ENCODE measurements at places on chromosomes 4 and X. TPM values are rescaled to one million over a fixed set of nuclear protein-coding genes. Genes with fewer than 3 reads are reported as not detected.

CXXC4 gene
- not detected for polyA plus RNA-seq

ARL13A gene
- not detected for polyA plus RNA-seq

DNA sequence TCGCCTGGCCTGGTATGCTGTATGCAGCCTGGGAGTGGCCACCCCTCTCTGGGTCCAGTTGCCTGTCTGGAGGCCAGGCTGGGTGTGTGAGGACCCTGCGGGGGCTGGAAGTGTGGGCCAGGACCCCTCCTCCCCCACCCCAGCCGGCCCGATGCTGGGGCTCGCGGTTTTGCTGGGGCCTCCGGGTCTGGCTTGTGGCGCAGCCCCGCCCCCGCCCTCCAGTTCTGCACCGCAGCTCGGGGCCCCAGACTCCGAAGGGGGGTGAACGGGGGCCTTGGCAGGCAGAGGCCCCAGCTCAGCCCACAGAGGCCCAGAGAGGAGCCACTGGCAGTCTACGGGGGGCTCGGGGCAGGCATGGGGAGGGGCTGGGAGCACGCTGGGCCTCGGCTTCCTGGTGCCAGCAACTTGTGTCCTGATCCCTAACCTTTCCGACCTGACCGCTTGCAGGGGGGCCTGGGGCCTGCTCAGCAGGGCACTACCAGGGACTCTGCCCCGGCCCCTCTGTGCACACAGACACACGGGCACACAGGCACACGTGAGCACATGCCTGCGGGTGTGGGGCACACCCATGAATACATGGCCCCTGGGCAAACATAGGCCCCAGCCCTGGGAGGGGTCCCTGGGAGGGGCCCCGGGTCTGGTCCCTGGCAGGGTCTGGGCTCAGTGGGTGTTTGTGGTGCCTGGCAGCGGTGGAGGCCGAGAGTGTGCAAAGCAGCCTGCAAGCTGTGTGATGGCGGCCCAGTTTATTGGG lies 21.4 kb upstream of the FGFR3 start:
- DNase-seq, result no peak
- H3K27ac ChIP-seq, result no peak overlapping the region
- no peak overlapping the region for H3K4me3 ChIP-seq
- H3K27me3 ChIP-seq, result no peaks in the 10 kb centered on the region
- peaks cover 1% of the 10 kb centered on the region for H3K4me1 ChIP-seq
- H3K36me3 ChIP-seq, result no peaks in the 10 kb centered on the region

GRCh38 chr4:94525993-94526728 lies 74.4 kb downstream of the PDLIM5 start:
- H3K36me3 ChIP-seq, result peaks cover 2% of the 10 kb centered on the region
- H3K4me3 ChIP-seq, result no peak overlapping the region
- no peaks in the 10 kb centered on the region for H3K4me1 ChIP-seq
- DNase-seq, result no peak
- no peak overlapping the region for H3K27ac ChIP-seq

DNA sequence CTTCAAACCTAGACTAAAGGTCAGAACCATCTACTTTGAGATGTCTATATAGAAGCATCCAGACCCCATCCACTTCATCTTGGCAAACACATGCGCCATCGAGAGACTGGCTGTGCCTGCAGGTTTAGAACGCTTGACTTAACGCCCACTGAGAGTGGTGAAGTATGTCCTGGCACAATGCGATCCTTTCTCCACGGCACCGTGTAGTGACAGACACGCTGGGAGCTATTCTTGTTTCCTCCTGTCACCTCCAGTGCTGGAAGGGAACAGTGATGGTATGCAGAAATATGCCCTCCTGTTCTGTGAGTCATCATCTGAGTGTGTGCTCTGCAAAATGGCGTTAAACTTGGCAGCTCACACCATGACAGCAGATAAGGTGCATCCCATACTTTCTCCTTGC lies 330.2 kb downstream of the NLGN4X start:
- no peak for DNase-seq
- no peaks in the 10 kb centered on the region for H3K4me1 ChIP-seq
- no peak overlapping the region for H3K4me3 ChIP-seq

DNA sequence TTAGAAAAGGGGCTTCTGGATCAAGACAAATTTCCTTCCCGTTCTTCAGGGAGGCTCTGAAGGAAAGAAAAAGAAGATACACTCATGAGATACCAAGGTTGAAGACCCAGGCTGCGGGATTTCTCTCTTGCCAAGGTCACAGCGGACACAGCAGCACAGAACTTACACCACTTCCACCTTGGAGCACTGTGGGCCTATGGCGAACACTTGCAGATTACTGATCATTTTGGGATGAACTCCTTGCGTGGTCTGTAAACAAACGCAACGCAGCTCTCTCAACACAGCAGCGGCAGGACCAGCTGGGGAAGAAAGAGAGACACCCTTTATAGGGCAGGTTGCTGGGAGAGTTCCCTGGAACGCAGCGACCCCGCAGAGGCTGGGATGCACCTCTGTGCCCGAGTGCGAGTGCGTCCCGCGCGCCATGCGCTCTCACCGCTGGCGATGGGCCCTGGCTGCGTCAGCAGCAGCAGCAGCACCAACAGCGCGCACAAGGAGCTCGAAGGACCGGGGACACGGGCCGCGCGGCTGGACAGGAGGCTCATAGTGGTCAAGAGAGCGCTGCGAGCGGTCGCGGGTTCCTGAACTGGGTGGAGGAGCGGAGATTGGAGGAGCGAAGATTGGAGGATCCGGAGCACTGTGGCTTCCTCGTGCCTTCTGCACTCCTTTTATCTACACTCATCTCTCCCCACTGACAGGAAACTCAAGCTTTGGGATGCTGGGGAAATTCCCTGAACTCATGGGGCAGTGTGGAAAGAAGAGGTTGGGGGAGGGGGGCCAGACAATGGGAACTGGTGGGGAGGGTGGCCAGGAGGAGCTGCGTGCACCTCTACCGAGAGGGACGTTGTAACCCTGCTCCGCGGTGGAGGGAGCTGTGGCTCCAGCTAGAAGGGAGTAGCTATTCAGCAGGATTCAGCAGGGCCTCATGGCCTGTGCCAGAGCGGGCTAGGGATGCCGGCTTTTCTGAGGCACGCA lies at the start of gene CXCL5:
Gene CXCL5 (minus strand): TSS at position 638 of the 972 bp plus-strand sequence. CDS start 96 bp downstream, at position 542.
- no peaks in the 10 kb centered on the region for H3K4me1 ChIP-seq
- DNase-seq, result no peak
- H3K4me3 ChIP-seq, result no peak within 1 kb of the TSS
- H3K36me3 ChIP-seq, result no peaks in the 10 kb centered on the region

GRCh38 chrX:146881521-146881920 lies 67.0 kb upstream of the CXorf51A start:
- H3K27ac ChIP-seq, result no peak overlapping the region
- H3K4me3 ChIP-seq, result no peak overlapping the region
- no peaks in the 10 kb centered on the region for H3K36me3 ChIP-seq
- H3K27me3 ChIP-seq, result no peaks in the 10 kb centered on the region

GRCh38 chr4:114659386-114660008 lies 60.9 kb downstream of the UGT8 start:
- H3K27me3 ChIP-seq, result no peaks in the 10 kb centered on the region
- no peak for DNase-seq
- H3K27ac ChIP-seq, result no peak overlapping the region
- H3K4me3 ChIP-seq, result no peak overlapping the region

- H3K4me3 ChIP-seq, result no peak overlapping the region
- no peak for DNase-seq
- no peak overlapping the region for H3K27ac ChIP-seq
- no peaks in the 10 kb centered on the region for H3K27me3 ChIP-seq
- H3K4me1 ChIP-seq, result no peaks in the 10 kb centered on the region
Measured at GRCh38 chr4:158538176-158538575, 16.5 kb downstream of the RXFP1 start.

DNA sequence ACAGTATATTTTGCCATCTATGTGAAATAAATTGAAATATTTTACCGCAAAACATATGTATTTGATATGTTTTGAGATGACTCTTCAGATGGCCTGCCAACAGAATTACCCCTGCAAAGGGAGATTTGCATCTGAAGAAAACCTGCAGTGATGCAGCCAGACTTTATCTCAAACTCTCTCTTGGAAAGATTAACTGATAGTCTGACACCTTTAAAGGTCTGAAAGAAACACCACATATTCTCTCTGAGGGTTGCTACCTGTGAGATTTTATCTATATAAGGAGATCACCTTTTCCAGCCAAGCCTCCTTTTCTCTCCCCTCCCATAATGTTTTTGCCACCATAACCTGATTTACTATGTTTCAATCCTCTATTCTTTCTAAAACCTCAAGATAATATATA lies 1106.3 kb upstream of the IGFBP7 start:
- no peak overlapping the region for H3K4me3 ChIP-seq
- H3K4me1 ChIP-seq, result no peaks in the 10 kb centered on the region
- no peaks in the 10 kb centered on the region for H3K36me3 ChIP-seq
- no peak for DNase-seq

DNA sequence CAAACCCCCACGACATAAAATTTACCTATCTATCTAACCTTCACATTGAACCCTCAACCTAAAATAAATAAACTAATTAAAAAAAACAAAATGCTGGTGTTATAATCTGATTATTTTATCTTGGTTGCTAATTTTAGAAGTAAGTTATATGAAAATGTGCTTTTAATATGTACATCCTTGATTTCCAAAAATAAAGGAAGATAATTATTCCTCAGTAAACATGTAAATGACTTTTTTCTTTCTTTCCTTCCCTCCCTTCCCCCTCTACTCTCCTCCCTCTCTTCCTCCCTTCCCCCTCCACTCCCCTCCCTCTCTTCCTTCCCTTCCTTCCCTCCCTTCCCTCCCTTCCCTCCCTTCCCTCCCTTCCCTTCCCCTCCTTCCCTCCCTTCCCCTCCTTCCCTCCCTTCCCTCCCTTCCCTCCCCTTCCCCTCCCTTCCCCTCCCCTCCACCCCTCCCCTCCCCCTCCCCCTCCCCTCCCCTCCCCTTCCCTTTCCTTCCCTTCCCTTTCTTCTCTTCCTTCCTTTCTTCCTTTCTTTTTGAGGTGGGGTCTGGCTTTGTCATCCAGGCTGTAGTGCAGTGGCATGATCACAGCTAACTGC lies 180.0 kb upstream of the GIMD1 start:
- no peak overlapping the region for H3K4me3 ChIP-seq
- no peak for DNase-seq
- no peaks in the 10 kb centered on the region for H3K4me1 ChIP-seq
- no peaks in the 10 kb centered on the region for H3K36me3 ChIP-seq
